ENCODE measurements at places on chromosomes 3 and 15.

GRCh38 chr15:90386221-90386620, 1.8 kb upstream of the IQGAP1 start:
- DNase-seq = no peak

- no peak for DNase-seq
Observed at GRCh38 chr3:159992589-159992988, 4.0 kb downstream of the IL12A start.

GRCh38 chr15:49901996-49902684, 216.9 kb downstream of the ATP8B4 start:
- peak; percentile 23 for DNase-seq

- peak; percentile 81 for DNase-seq
Observed at GRCh38 chr3:65398953-65399352, 639.8 kb downstream of the MAGI1 start.

GRCh38 chr3:172018364-172018763, 21.0 kb upstream of the FNDC3B start:
- no peak for DNase-seq

GRCh38 chr3:129855832-129856419, 37.6 kb downstream of the TMCC1 start:
- DNase-seq = peak; percentile 78

GRCh38 chr3:56878074-56878473, 76.3 kb upstream of the ARHGEF3 start:
- no peak for DNase-seq

DNA sequence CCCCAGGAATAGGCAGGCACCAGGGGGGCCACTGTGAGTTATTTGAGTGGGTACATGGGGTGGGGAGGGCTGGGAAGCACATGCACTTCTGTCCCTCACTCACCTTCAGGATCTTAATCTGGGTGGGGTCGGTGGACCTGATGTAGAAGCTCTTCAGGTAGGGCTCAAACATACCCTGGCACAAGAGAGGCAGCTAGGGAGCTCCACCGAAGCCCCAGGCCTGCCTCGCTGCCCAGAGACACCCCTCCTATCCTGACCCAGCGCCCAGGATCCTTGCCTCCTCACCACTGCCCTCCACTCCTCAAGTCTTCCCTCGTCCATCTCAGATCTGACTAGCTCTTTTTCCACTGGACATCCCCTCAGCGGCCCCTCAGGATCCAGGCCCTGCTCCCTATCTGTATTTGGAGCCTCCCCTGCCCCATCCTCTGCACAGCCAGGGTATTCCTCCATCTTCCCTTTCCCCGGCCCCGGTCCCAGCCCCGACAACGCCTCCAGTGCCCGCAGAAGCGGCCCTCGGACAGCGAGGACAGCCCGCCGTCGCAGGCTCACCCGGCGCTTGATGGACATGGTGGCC, 30.0 kb downstream of the AP3B2 start:
- no peak for DNase-seq

- DNase-seq = no peak
Observed at GRCh38 chr15:90033448-90033847, 32.3 kb downstream of the ZNF710 start.

DNA sequence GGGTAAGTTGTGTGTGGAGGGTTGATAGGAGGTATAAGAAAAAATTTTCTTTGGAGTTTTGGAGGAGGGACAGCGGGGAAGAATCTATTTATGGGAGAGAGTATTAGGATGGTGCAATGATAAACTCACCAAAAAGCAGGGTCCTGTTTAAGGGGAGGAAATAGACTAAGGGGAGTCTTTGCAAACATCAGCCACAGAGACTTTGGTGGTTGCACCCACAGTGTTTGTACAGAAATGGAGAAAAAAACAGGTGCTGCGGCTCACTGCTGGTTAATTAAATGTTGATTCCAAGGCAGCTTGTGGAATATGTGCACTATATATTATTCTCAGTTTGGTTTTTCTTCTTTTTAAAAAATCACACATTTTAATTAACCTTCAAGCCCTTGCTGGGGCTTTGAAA, 182.1 kb downstream of the NECTIN3 start:
- no peak for DNase-seq

- no peak for DNase-seq
Observed at GRCh38 chr3:48404440-48405342, 25.2 kb downstream of the PLXNB1 start.

GRCh38 chr3:123808812-123809211, 75.3 kb downstream of the MYLK start:
- no peak for DNase-seq

GRCh38 chr3:133404920-133405319, 5.1 kb downstream of the BFSP2 start:
- no peak for DNase-seq

Data from bronchial epithelial cell (primary cell).